ENCODE measurements at places on chromosomes 12 and 14. TPM values are rescaled to one million over a fixed set of nuclear protein-coding genes. Genes with fewer than 3 reads are reported as not detected.

DNA sequence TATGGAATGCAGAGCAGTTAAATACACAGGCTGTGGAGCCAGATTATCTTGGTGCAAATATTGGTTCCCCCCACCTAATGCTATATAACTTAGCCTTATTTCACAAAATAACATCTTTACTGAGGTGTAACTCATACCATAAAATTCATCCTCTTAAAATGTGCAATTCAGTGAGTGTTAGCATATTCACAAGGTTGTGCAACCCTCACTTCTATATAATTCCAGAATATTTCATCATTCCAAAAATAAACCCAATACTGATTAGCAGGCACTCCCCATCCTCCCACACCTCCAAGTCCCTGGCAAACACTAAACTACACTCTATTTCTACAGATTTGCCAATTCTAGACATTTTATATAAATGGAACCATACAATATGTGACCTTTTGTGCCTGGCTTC is 116.3 kb upstream of the CNTN1 start:
- no peak for DNase-seq

DNA sequence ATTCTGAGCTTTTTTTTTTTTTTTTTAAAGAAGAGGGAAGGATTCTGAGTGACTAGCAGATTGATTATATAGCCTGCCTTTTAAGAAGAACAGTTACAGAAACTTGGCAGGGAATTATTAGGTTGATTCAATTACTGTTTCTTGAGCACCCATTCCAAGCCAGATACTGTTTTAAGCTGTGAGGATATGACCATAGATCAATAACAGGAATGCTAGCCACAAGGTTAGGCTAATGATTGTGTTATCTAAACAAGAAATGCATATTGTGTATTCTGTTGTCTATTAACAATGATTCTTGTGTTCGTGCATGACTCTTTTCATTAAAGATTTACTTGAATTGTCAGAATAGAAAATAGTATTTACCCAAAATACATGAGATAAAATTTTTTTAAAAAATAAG is 67.1 kb downstream of the PRORP start:
- DNase-seq: no peak

DNA sequence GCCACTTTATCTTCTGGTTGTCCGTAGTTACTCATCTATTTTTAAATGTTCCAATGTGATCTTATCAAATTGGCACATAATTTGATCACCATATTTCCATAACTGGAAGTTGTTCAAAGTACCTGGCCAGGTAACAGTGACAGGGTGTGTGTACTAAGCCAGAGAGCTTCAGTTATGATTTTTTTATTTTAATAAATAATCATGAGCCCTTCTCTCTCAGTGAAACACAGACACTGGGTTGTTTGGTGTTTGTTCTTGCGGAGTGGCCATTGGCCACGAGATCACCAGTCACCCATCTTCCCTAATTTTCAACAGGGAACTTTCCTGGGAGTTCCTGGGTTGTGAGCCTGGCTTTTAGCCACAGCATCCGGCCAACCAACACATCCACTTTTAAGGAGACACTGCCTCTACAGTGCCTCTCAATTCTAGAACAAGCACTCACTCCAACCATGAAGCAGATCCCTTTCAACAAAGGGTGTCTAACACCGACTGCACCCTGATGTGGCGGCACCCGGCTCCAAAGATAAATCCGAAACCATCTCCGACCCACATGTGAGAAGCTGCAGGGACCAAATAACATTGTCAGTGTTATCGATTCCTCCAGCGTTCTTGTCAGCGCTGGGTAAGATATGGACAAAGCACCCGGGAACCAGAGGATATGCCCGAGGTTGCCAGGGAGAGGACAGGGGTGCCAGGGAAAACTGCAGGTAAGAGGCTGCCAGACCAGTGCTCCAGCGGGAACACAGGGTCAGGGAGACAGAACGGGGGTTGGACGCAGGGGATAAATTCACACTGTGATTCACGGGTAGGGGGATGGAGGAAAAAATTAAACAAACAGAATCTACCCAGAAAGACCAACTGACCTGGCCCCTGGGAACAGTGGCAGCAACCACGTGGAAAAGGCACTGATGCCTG is 49.9 kb downstream of the FOXN3 start:
- no peak for DNase-seq

DNA sequence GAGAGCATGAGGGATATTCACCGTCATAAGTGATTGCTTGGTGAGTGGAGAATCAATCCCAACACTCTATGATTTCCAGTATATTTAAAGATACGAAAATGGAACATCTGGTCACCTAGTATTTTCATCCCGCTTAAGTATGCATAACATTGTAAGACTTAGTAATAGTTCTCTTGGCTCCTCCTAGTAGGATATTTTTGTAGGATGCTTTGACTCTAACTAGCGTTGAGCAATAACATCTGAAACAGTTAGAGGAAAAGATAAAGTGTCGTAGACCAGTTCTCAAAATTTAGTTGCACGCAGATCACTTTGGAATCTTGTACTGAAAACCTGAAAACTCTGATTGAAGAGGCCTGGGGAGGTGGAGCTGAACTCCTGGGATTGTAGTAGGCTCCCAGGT is 7.6 kb downstream of the SAMD4A start:
- DNase-seq: no peak

DNA sequence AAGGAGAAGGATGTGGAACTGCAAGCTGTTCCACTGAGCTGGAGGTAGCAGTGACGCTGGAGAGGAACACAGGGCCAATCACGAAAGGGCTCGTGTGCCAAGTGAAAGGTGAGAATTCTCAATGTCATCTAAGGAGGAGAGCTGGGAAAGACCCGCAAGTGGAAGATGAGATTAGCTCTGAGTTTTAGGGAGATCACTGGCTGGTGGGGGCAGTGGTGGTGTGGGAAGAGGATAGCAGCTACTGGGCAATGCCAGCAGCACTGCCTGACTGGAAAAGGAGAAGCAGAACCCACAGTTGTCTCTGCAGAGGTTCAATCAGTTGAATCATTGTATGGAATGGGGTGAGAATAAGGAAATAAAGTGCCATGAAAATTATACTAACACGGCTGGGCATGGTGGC is 27.8 kb downstream of the SLC25A47 start:
- DNase-seq: no peak

DNA sequence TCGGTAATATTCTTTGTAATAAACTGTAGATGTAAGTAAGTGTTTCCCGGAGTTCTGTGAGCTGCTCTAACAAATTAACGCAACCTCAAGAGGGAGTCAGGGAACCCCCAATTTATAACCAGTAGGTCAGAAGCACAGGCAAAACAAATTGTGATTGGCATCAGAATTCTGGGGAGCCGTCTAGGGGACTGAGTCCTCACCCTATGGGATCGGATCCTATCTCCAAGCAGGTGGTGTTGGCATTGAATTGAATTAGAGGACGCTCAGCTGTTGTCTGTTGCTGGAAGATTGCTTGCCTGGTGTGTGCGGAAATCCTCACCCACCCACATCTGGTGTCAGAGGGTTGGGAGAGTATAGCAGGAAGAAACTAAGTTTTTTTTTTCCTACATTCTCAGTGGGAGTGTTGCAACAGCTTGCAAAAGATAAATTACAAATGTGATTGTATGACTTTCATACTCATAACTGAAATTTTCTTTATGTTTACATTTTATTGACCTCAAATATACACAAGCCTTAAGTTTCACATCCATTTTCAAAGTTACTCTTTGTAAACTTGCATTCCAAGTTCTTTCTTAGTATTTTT is 5.5 kb downstream of the TMEM52B start:
- DNase-seq: no peak

- DNase-seq: peak; percentile 16
Observed at GRCh38 chr12:120119271-120119973, 2.9 kb upstream of the RAB35 start.

GRCh38 chr14:50792051-50792477 is 38.9 kb downstream of the NIN start:
- no peak for DNase-seq

- DNase-seq: peak; percentile 14
Observed at GRCh38 chr12:78568321-78569020, 296.1 kb upstream of the SYT1 start.

- DNase-seq: no peak
Observed at GRCh38 chr12:12880537-12880936, 10.8 kb upstream of the GPRC5A start.

GRCh38 chr12:10147714-10148403 is 17.9 kb upstream of the CLEC7A start:
- DNase-seq: no peak

- no peak for DNase-seq
Observed at GRCh38 chr12:128813392-128813791, 10.4 kb downstream of the SLC15A4 start.

DNA sequence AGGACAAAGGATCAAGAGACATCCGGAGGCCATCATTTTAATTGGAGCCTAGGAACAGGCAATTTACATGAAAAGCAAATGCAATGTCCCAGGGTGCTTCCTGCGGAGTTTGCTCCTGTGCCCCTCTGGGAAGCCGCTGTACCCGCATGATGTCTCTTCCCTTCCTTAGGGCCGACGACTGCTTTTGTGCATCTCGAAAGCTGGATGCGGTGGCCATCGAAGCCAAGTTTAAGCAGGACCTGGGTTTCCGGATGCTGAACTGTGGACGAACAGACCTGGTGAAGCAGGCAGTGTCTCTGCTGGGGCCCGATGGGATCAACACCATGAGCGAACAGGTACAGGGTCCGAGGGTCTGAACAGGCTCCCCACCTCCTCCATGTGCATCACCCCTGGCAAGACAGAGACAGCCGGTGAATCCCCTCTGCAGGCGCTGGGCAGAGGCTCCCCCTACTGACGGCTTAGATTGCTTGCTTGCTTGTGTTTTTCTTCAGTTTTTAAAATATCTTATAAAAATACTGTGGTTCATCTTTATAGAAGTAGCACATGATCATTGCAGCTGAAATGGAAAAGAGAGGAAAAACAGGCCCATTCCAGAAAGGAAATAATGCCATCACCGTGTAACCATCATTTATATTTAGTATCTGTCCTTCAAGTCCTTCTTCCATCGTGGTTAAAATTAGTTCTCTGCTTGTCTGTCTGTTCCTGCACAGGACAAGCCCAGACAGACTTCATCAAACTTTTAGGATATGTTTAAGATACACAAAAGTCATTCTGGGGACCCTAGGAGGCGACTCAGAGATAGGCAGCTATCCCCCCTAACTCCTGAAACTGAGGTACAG is 75.4 kb upstream of the PWP1 start:
- peak; percentile 26 for DNase-seq

DNA sequence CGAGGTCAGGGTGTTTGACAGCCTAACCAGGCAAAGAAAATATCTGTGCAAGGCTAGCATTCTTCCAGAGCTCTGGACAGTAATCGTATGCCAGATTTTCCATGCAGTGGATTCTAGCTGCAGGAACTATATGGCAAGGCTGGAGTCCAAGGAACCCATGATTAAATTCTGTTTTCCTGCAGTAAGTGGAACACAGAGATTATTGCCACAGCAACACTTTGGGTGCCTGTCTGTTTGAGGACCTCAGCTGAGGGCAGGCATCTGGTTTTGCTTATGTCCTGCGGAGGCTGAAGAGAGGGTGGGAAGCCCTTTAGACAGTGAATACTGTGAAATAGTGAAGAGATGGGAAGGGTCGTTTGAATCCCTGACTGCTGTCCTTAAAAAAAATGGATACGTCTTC is 104.4 kb downstream of the DAD1 start:
- DNase-seq: no peak

GRCh38 chr14:72945356-72946027 is 19.2 kb downstream of the DCAF4 start:
- DNase-seq: no peak

GRCh38 chr12:29086325-29087271 is 62.5 kb upstream of the FAR2 start:
- DNase-seq: no peak

- no peak for DNase-seq
Observed at GRCh38 chr14:102474934-102475333, 34.6 kb downstream of the ANKRD9 start.

- DNase-seq: no peak
Observed at GRCh38 chr12:69897744-69898143, 72.7 kb downstream of the MYRFL start.

DNA sequence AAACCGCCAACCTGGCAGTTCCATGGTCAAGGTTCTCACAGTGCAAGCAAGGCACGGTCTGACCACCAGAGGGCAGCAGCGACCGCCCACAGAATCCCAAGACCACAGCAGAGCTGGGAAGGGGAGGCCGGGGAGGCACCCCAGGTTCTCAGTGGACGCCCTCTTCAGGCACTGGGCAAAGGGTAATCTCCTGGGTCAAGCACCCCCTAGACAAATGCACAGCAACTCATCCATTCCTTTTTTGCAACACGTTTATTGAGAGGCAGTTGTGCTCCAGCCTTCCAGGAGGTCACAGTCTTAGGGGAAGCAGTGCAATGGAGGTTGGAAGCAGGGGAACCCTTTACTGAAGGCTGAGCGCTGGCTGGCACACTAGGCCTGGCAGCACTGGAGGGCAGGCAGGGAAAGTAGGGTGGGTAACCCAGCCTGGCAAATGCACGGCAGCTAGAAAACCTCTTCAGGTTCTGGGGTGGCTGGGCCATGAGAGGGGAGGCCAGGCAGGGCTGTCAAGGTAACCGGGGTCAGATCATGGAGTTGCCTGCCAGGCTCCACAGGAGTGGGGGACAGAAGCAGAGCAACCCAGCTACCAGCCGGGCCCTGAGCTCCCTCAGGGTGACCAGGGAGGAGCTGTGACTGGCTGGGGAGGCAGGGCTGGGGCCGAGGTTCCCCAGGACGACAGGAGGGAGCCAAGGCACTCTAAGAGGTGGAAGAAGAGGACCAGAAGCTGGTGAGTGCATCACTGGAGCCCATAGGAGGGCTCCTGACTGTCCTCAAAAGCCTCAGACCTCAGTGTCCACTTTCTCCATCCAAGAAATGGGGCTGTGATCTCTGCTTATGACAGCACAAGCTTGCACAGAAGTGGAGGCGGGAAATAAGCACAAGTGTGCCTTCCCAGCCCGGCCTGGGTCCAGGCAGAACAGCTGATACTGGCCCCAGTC is 1.8 kb upstream of the RHOF start:
- DNase-seq: peak; percentile 87

DNA sequence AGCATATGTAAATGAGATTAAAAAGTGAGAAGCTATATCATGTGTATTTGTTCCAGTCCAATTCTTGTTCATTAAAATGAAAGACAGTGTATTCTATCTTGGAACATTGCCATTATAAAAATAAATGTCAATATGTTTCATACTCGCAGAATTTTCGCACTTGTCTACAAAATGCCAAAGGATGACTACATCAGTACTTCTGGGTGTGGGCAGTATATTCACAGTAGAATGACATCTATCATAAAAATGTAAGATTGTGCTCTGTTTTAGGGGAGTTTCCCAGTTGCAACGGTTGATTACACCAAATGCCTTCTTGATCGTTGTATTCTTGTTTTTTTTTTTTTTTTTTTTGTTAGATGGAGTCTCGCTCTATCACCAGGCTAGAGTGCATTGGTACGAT is 292.3 kb upstream of the E2F7 start:
- DNase-seq: peak; percentile 90

The STAC3 gene
- 0.57 TPM for total RNA-seq

The CLEC4D gene
- total RNA-seq: not detected

The TMEM119 gene
- total RNA-seq: not detected

The PLEKHD1 gene
- not detected for total RNA-seq

The HAL gene
- 4.3 TPM for total RNA-seq

The SERPINA10 gene
- total RNA-seq: not detected

The ABCD2 gene
- not detected for total RNA-seq

The DNAJC22 gene
- 2.2 TPM for total RNA-seq

The IAPP gene
- not detected for total RNA-seq

Measured in NCI-H460 (cell line).